ENCODE measurements at places on chromosomes 5 and 9.

GRCh38 chr5:145673786-145674185 lies 161.4 kb downstream of the PRELID2 start:
- DNase-seq = no peak

DNA sequence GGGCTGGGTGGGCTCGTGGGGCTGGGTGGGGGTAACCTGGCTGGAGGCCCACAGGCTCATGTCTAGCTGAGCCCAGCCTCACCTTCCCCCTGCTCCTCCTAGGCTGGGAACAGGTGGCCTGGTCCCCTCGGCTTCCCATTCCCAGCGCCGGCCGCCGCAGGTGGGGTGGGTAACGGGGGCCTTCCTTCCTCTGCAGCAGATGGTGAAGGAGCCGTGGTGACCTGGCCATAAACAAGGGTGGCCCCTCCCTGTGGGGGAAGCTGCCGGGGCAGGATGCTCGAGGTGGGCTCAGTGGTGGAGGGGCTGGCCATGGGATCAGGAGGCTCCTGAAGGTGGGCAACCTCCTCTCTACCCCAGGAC lies 41.0 kb upstream of the EGFL7 start:
- DNase-seq = no peak

GRCh38 chr5:106843812-106844416 lies 826.8 kb downstream of the EFNA5 start:
- no peak for DNase-seq

GRCh38 chr9:120210274-120210673 lies 369.7 kb downstream of the CDK5RAP2 start:
- DNase-seq = no peak

DNA sequence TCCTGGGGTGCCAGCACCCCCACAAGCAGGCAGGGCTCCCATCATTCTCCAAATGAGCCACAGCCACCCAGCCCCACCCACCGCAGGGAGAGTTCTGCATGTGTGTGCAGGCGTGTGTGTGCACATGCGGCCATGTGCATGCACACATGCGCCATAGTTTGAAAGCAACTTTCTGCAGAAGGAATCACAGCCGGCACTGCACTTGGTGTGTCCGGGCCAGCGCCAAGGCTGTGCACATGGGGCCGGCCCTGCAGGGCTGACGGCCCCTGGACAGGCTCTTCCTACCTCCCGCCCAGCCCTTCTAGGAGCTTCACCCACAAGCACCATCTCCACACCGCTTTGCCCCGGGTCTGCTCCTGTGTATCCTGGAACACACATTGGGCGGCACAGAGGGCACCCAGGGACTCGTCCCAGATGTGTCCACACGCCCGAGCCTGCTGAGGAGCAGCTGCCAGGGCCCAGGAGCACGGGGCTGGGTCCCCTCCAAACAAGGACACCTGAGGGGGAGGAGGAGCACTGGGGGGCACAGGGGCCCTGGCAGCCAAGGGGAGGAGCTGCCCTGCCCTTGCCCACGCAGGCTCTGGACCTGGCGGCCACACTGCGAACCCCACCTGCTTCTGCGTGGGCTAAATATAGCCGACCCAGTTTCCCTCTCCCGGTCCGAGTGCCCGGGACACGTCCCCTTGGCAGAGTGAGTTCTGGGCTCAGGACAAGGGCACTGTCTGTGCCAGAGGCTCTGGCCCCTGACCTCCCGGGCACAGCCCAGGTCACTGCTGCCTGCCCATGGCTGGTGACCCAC lies 19.1 kb downstream of the TPPP start:
- no peak for DNase-seq

GRCh38 chr5:107437986-107438510 lies 232.7 kb downstream of the EFNA5 start:
- DNase-seq = no peak

DNA sequence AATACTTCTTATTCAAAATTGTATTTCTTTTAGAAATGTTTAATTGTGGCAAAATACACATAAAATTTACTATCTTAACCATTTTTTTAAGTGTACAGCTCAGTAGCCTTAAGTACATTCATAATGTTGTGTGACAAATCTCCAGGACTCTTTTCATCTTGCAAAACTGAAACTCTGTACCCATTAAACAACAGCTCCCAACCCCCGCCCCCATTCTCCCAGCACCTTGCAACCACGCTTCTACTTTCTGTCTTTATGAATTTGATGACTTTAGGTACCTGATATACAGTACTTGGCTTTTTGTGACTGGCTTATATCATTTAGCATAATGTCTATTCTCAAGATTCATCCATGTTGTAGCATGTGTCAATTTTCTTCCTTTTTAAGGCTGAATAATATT lies 2.8 kb upstream of the IL5 start:
- peak; percentile 65 for DNase-seq

DNA sequence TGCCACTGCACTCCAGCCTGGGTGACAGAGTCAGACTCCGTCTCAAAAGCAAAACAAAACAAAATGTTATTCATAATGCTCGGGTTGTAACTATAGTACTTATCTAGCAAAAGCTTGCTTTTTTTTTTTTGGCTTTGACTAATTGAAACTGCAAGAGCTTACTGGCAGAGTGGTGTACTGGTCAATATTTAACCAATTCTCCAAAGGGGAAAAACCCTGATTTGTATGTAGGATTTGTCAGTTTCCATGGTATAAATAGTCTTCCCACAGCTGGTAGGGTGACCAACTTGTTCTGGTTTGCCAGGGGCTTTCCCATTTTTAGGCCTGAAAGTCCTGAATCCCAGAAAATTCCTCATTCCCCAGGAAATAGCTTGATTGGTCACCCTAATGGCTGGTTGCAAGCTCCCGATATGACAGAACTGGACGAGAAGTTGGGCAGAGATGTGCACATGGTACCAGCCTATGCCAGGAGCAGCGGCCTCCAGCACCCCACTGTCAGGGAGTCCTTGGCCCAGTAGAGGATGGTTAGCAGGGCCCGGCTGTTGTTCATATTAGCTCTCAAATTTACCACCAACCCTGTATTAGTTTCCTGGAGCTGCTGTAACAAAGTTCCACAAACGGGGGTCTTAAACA lies 58.0 kb downstream of the FXN start:
- DNase-seq = no peak

- no peak for DNase-seq
Measured at GRCh38 chr5:150637245-150638052, 3.0 kb upstream of the SYNPO start.

DNA sequence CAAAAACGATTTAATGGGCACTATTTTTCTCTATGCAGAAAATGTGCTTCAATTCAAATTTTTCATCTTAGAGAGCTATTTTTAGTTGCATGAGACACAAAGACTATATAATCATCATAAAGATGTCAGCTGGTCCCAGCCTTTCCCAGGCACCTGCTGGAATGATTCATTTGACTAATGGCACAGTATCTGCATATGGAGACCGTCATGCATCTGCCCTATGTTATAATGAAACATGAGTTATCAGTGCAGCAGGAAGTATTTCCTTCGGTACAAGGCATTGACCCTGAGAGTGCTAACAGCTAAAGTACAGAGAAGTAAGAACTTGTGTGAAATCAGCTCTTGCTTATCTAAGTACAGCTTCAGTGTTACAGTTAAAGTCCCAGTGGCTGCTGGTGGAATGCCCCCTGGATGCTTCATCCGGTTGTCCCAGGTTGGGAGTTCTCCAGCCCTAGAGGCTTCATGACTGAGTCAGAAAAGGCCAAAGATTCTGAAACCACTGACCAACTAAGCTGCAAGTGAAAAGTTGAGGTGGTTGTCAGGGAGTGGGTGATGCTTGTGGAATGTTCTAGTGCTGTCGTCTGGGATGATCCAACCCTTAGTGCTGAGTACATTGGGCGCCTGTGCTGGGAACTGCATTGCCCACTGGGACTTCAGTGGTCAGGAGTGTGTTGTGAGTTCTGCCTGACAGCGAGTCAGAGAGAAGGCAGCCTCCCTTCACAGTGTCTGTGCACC lies 57.2 kb downstream of the MTRR start:
- no peak for DNase-seq

- peak; percentile 67 for DNase-seq
Measured at GRCh38 chr5:172274951-172275753, 8.4 kb downstream of the UBTD2 start.

DNA sequence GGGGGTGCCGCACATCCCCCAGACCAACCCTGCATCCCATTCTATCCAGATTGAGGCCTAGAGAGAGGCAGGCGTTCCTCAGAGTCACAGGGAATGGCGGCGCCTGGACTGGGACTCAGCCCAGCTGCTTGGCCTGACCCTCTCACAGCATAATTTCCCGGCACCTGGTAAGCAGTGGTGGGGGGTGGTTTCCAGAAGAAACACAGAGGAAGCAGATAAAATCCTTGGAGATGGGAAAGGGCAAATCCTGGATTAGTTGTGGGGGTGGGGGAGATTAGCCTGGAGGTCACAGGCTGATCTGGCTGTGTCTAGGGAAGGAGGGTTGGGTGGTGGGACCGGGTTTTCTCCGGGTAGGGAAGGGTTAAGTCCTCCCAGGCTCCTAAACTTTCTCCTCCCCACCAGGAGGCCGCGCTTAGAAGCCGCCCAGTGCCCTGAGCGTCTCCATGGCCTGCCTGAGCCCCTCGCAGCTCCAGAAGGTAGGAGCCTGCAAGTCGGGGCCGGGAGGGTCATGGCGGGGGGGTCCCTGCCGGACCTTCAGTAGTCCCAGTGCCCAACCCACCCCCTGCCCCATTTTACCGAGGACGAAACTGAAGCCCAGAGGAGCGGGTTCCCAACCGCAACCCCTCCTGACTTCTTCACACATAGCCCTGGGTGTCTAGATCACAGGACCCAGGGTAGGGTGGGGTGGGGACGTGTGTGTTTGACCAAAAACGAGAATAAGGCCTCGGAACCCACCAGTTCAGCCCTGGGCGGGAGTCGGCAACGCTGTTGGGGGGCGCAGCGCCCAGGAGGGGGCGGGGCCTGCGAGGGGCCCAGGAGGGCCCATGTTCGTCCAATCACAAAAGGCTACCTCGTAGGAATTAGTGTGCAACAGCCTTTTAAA lies 1.3 kb downstream of the PHYHD1 start:
- no peak for DNase-seq

- DNase-seq = no peak
Measured at GRCh38 chr5:138033907-138034306, 1.0 kb upstream of the FAM13B start.

DNA sequence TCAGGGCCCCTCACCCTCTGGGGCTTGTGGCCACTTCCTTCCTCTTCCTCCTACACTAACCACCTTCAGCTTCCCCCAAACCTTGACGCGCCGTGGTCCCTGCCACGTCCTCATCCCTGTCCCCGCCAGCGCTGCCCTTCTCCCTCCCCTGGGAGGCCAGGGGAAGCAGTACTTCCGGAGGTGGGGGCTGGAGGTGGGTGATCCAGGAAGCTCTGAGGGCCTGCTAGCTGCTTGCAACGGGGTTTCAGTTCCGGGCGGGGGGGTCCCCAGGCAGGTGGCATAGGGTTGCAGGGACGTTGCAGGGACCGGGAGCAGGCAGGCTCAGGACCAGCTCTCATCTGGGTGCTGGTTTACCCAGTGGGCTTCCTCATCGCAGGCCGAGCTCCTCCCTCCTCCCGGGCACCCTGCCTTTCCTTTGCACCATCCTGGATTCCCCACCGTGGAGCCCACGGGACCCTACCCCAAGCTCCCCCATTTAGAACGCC lies 70.0 kb downstream of the RXRA start:
- peak; percentile 77 for DNase-seq

DNA sequence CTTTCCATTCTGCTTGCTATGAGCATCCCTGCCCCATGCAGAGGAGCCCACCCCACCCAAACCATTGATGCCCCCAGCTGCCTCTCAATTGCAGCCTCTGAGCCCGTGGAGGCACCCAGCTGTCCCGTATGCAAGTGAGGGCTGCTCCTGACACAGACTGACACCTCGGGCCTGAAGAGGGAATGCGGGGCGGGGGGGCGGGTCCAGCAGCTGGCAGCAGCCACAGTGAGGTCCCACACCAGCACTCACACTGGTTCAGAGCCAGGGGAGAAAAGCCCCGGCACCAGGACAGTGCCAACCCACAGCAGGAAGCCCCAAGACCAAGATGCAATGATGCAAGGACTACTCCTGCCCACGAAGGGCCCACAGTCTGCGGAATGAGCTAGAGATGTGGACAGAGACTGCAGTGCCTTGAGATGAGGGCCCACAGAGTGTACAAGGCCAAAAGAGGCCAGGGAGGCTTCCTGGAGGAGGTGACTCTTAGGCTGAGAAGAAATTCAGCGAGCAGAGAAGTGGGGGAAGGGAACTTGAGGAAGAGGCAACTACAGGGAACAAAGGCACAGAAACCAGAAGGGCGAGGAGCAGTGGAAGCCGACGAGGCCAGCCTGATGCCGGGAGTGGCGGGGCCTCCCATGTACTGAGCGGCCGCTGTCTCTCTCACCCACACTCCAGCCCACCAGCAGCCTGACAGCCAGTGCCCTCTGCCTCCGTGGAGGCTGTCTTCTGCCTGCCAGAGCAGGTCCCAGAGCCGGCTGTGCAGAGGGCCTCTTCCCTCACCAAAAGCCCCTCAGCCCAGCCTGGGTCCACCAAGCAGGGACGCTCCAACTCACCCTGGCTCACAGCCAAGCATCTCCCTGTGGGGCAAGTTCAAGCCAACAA lies 9.2 kb downstream of the EEIG1 start:
- peak; percentile 45 for DNase-seq

GRCh38 chr5:91070761-91071550 lies 312.2 kb downstream of the ARRDC3 start:
- no peak for DNase-seq

- DNase-seq = no peak
Measured at GRCh38 chr5:116428966-116429365, 145.7 kb downstream of the SEMA6A start.

- no peak for DNase-seq
Measured at GRCh38 chr5:155085282-155085989, 71.9 kb downstream of the KIF4B start.

- no peak for DNase-seq
Measured at GRCh38 chr5:135382106-135382790, 16.8 kb downstream of the MACROH2A1 start.

GRCh38 chr9:129968690-129969485 lies 74.1 kb downstream of the FNBP1 start:
- no peak for DNase-seq
